Omental fat pad (tissue), 4 donors: ENCODE measurements at places on chromosomes 7 and 10. TPM values are rescaled to one million over a fixed set of nuclear protein-coding genes. Genes with fewer than 3 reads are reported as not detected.

LHPP gene
- 16.2 TPM for total RNA-seq

NRAP gene
- not detected for total RNA-seq

MAT1A gene
- not detected for total RNA-seq

CADPS2 gene
- 41.9 TPM for total RNA-seq

SH2D4B gene
- not detected for total RNA-seq

C7orf57 gene
- total RNA-seq, result not detected

MKRN1 gene
- 48.0 TPM for total RNA-seq

HMX2 gene
- total RNA-seq, result not detected

WIPF3 gene
- 0.24 TPM for total RNA-seq

AMPH gene
- 17.4 TPM for total RNA-seq

SPDYE1 gene
- total RNA-seq, result not detected

CALML3 gene
- not detected for total RNA-seq

NXPH1 gene
- not detected for total RNA-seq

MACC1 gene
- total RNA-seq, result 5.2 TPM

GPR15LG gene
- total RNA-seq, result not detected

ANKRD30A gene
- 1.9 TPM for total RNA-seq

PDE6C gene
- not detected for total RNA-seq

COPS6 gene
- total RNA-seq, result 46.7 TPM

FAM237B gene
- 0.09 TPM for total RNA-seq

ZNF33B gene
- 32.0 TPM for total RNA-seq

GRCh38 chr7:101302641-101303101, 18.9 kb downstream of the IFT22 start:
- no peak for DNase-seq

DNA sequence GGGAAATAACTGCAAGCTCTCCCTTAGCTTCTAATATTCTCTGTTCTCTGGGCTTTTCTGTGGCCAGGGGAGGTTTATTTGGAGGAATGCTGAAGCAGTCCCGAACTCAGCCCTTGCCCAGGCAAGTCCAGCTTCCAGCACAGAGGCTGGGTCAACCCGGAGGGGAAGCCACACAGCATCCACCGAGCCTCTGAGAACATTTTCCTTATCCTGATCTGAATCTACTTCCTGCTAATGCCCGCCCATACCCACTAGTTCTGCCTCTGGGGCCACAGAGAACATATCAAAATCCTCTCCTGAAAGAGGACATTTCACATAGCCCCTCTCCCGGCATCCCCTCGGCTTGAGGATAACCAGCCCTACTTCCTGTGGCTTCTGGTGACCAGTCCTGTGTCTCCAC, 31.1 kb downstream of the SH3PXD2A start:
- DNase-seq, result no peak

GRCh38 chr10:10165415-10165814, 852.3 kb upstream of the CELF2 start:
- DNase-seq, result no peak

DNA sequence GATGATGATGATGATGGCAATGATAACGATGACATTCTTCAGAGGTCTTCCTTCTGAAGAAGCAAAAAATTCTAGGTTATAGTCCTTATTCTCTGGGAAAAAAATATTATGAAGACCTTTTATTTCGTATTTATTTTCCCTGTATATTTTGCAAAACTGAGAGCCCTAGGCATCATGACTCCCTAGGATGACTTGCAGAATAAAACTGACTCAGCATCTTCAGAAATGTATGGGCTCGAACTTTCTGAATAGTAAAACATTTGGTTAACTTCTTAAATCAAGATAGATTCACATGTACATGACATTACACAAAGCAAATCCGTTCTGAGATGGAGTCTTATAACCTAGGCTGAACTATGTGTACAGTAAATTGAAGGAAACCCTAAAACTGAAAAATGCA, 29.4 kb downstream of the DKK1 start:
- no peak for DNase-seq

GRCh38 chr7:96217147-96217546, 104.8 kb downstream of the SLC25A13 start:
- no peak for DNase-seq

- DNase-seq, result no peak
Observed at GRCh38 chr7:141362580-141363435, 188.4 kb upstream of the AGK start.

- no peak for DNase-seq
Observed at GRCh38 chr10:60125895-60126294, 219.5 kb upstream of the CCDC6 start.

- DNase-seq, result no peak
Observed at GRCh38 chr7:153522261-153522660, 529.9 kb upstream of the DPP6 start.

- DNase-seq, result no peak
Observed at GRCh38 chr10:114613237-114613979, 44.7 kb downstream of the ABLIM1 start.

GRCh38 chr7:30465046-30465810, 13.4 kb downstream of the NOD1 start:
- no peak for DNase-seq

- no peak for DNase-seq
Observed at GRCh38 chr7:101171442-101171837, 6.1 kb upstream of the VGF start.

DNA sequence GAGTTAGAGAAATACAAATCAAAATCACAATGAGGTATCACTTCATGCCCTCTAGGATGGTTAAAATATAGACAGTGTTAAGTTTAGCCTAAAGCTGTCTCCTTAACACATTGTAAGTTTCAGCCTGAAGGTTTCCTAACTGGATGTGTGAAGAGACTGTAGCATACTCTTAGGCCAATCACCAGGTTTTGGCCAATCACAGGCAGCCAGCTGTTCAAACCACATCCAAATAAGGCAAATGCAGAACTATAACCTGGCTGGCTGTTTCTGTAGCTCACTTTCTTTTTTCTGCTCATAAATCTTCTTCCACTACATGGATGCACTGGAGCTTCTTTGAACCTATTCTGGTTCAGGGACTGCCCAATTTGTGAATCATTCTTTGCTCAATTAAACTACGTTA, 19.7 kb downstream of the ESYT2 start:
- no peak for DNase-seq

- no peak for DNase-seq
Observed at GRCh38 chr7:27199849-27200760, at the start of gene HOXA13. TSS of gene HOXA13 (minus strand) at chr7:27200091. CDS start at chr7:27200077, 14 bp downstream.

- DNase-seq, result no peak
Observed at GRCh38 chr7:25895792-25896171, 256.2 kb upstream of the NFE2L3 start.

DNA sequence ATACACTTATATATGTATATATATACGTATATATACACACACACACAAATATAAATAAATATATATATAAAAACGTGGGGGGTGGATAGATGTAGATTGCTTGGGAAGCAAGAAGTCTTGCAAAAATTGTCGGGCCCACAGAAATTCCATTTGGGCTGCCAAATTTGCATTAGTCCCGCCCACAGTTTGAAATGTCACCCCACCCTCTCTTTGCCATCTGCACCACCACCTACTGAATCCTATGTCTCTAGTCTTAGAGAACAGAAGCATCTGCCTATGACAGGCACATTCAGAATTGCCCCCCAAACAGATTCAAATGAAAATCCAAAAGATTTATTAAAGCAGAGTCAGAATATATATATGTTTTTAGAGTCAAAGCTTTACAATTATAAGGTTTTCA, 25.6 kb upstream of the CACNA2D1 start:
- no peak for DNase-seq

GRCh38 chr7:154640266-154640865, 362.6 kb downstream of the PAXIP1 start:
- DNase-seq, result no peak

- no peak for DNase-seq
Observed at GRCh38 chr10:64659311-64659710, 1138.1 kb downstream of the REEP3 start.

DNA sequence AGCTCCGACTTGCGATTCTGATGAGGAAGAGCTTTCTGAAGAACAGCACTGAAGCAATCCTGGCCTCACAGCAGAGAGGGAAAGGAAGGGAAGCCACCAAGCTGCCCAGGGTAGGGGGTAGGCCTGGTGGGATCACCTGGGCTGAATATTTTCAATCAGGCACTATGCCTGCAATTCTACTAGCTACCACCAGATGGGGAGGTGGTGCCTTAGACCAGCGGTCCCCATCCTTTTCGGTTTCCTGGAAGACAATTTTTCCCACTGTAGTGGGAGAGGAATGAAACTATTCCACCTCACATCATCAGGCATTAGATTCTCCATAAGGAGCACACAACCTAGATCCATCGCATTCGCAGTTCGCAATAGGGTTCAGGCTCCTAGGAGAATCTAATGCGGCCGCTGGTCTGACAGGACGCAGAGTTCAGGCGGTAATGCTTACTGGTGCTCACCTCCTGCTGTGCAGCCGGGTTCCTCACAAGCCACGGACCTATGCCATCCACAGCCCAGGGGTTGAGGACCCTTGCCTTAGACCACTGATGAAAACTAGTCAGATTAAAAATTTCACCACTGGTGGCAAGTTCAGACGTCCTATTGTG, 2.7 kb downstream of the LRRC20 start:
- no peak for DNase-seq

- DNase-seq, result no peak
Observed at GRCh38 chr10:94219829-94220228, 142.9 kb downstream of the NOC3L start.

GRCh38 chr10:3226960-3227744, 54.6 kb upstream of the PITRM1 start:
- DNase-seq, result no peak

DNA sequence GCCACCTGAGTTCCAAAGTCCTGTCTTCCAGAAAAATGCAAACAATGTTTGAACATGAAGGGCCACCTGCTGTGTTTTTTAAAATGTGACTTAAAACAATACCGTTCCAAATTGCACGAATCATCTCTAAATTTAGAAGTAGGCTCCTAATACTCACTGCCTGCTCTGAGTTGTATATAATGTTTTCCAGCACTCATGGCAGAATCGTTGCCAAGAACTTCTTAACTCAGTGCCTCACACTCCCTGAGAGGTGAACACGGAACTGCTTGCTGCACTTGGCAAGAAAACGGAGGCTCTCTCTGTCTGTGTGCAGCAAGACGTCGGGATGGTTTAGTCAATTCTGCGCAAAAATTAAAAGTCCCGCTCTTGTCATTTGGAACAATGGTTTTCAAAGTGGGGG, 757.3 kb upstream of the AUTS2 start:
- no peak for DNase-seq

- DNase-seq, result no peak
Observed at GRCh38 chr7:100465702-100466311, 1.7 kb upstream of the SPACDR start.

- DNase-seq, result no peak
Observed at GRCh38 chr7:55969391-55969790, 5.0 kb downstream of the NIPSNAP2 start.

DNA sequence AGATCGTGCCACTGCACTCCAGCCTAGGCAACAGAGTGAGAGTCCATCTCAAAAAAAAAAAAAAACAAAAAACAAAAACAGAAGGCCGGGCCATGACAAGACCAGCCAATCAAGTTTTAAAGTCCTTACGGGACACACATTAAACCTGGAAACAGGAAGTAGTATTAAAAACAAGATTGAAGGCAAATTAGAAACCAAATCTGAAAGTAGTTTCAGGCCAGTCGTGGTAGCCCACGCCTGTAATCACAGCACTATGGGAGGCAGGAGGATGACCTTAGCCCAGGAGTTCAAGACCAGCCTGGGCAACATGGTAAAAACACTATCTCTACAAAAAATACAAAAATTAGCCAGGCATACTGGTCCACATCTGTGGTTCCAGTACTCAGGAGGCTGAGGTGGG, 18.1 kb downstream of the PSAP start:
- no peak for DNase-seq
